H1 (cell line): ENCODE measurements at places on chromosomes 6 and 20. TPM values are rescaled to one million over a fixed set of nuclear protein-coding genes. Genes with fewer than 3 reads are reported as not detected.

Gene MUCL3
- 0.08 and 0.37 TPM in 2 replicates for total RNA-seq

Gene FAM209B
- total RNA-seq, result 0.82 TPM in 1 of 2 replicates, not detected in the other

Gene GNAS-AS1
- 11.7 and 13.7 TPM in 2 replicates for total RNA-seq

Gene UNC93A
- total RNA-seq, result not detected in 2 replicates

Gene FERMT1
- 16.5 and 17.8 TPM in 2 replicates for total RNA-seq

Gene KCNK16
- not detected in 2 replicates for total RNA-seq

Gene MUC21
- total RNA-seq, result not detected in 2 replicates

Gene CCM2L
- total RNA-seq, result 5.5 and 6.0 TPM in 2 replicates

Gene IP6K3
- total RNA-seq, result 0.22 and 0.23 TPM in 2 replicates

Gene ASF1A
- total RNA-seq, result 45.7 and 50.2 TPM in 2 replicates

Gene ABHD16B
- total RNA-seq, result not detected in 2 replicates

Gene GRIK2
- total RNA-seq, result 1.3 and 2.2 TPM in 2 replicates

- H3K27me3 ChIP-seq, result no peaks in the 10 kb centered on the region
- H3K27ac ChIP-seq, result no peak overlapping the region
- H3K4me1 ChIP-seq, result peaks cover 30% of the 10 kb centered on the region
Measured at GRCh38 chr20:3171391-3172125, 1.8 kb downstream of the LZTS3 start.

DNA sequence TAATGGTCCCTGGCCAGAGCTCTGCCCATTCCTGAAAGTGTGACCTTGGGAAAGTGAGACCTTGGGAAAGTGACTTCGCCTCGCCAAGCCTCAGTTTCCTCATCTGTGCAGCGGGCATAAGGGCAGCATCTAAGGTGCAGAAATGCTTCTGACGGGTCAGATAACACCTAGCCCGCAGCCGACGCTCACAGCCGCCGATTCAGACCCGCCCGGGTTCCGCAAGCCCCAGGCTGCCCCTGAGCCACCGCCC, 486 bp downstream of the FKBP1A start:
- no peaks in the 10 kb centered on the region for H3K36me3 ChIP-seq
- peaks cover 11% of the 10 kb centered on the region; the same call in 1 of the 2 replicates for H3K4me1 ChIP-seq
- no peak overlapping the region for H3K27ac ChIP-seq
- DNase-seq, result no peak
- H3K27me3 ChIP-seq, result no peaks in the 10 kb centered on the region
- H3K4me3 ChIP-seq, result peak overlapping the region; percentile 86

- no peak overlapping the region for H3K4me3 ChIP-seq
- no peak for DNase-seq
- H3K27ac ChIP-seq, result no peak overlapping the region
- no peaks in the 10 kb centered on the region for H3K36me3 ChIP-seq
- H3K27me3 ChIP-seq, result no peaks in the 10 kb centered on the region
Measured at GRCh38 chr20:30513050-30513628, 744.3 kb upstream of the DEFB115 start.

- H3K4me3 ChIP-seq, result peak overlapping the region; percentile 40
- peaks cover 29% of the 10 kb centered on the region for H3K4me1 ChIP-seq
- H3K27me3 ChIP-seq, result peaks cover 12% of the 10 kb centered on the region
- no peaks in the 10 kb centered on the region for H3K36me3 ChIP-seq
- H3K27ac ChIP-seq, result no peak overlapping the region
- no peak for DNase-seq
Measured at GRCh38 chr6:43275801-43276576, 22.1 kb upstream of the SLC22A7 start.

- H3K27me3 ChIP-seq, result no peaks in the 10 kb centered on the region
- no peaks in the 10 kb centered on the region for H3K36me3 ChIP-seq
- no peak overlapping the region for H3K4me3 ChIP-seq
- H3K4me1 ChIP-seq, result no peaks in the 10 kb centered on the region
- DNase-seq, result no peak
- no peak overlapping the region for H3K27ac ChIP-seq
Measured at GRCh38 chr6:36938536-36938935, 16.0 kb upstream of the PI16 start.

- H3K27ac ChIP-seq, result no peak overlapping the region
- no peaks in the 10 kb centered on the region for H3K27me3 ChIP-seq
- no peak for DNase-seq
- H3K36me3 ChIP-seq, result no peaks in the 10 kb centered on the region
Measured at GRCh38 chr6:43878127-43878634, 108.2 kb downstream of the VEGFA start.

- no peak overlapping the region for H3K4me3 ChIP-seq
- H3K27me3 ChIP-seq, result no peaks in the 10 kb centered on the region
- no peak overlapping the region for H3K27ac ChIP-seq
Measured at GRCh38 chr20:62688855-62689460, 19.7 kb upstream of the NTSR1 start.

DNA sequence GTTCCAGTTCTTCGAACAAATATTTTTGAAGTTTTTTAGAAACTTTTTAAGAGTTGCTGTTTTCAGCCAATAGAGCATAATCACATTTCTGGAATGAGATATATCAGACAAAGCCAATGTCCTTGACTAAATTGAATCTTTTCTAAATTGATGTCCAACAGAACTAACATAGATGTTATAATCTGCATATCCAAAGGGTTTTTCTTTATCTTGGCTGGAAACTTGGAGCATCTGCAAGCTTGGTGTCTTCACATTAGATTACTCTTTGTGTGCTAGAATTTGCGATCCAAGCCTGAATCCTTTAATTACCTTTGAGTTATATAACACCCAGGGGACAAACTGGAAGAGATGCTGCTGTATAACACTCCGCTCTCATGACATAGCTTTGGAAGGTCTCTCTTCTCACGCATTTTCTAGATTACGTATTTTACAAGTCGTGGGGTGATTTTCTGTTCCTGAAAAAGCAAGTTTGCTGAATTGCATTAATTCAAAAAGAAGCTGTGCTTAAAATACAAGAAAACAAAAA, 64.4 kb upstream of the FUCA2 start:
- no peaks in the 10 kb centered on the region for H3K36me3 ChIP-seq

DNA sequence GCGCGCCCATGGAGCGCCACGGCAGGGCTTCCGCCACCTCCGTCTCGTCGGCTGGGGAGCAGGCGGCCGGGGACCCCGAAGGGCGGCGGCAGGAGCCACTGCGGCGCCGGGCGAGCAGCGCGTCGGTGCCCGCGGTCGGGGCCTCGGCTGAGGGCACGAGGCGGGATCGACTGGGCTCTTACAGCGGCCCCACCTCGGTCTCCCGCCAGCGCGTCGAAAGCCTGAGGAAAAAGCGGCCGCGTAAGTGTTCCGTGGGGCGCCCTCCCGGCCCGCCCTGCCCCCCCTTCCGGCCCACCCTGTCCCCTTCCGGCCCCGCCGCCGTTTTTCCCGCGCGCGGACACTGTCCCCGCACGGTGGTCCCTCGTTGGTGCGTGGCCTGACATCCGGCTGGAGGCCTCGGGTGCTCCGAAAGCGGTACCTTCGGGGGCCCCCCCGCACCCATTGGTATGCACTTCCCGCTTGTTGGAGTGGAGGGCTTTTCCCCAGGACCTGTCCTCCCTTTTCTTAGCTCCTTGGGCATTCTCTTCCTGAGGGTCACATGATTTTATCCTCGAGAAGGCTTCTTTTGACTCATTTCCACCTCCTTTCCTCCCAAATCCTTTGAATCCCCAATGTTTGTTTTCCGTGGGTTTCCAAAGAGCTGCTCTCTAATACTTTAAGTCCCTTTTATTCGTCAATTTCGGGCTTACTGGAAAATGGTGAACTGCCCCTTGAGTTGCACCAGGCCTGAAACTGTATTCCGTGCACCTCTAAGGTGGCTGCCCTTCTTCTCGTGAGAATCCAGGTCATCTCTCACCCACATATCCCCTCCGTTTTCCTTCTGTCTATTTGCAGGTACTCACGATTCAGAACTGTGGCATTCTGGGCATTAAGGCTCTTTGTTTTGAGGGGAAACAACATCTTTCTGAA, 556 bp downstream of the PANK2 start:
- H3K27ac ChIP-seq, result peak overlapping the region; percentile 95
- H3K4me1 ChIP-seq, result no peaks in the 10 kb centered on the region
- H3K27me3 ChIP-seq, result no peaks in the 10 kb centered on the region
- no peak for DNase-seq
- H3K36me3 ChIP-seq, result no peaks in the 10 kb centered on the region
- H3K4me3 ChIP-seq, result peak overlapping the region; percentile 97

GRCh38 chr6:97176468-97176867, 106.5 kb downstream of the MMS22L start:
- H3K4me3 ChIP-seq, result no peak overlapping the region
- DNase-seq, result no peak
- no peaks in the 10 kb centered on the region for H3K27me3 ChIP-seq
- H3K36me3 ChIP-seq, result peaks cover 3% of the 10 kb centered on the region
- no peaks in the 10 kb centered on the region for H3K4me1 ChIP-seq

- DNase-seq, result no peak
- peaks cover 2% of the 10 kb centered on the region for H3K36me3 ChIP-seq
- no peaks in the 10 kb centered on the region for H3K27me3 ChIP-seq
Measured at GRCh38 chr6:166977621-166978525, 21.3 kb upstream of the CEP43 start.

- no peaks in the 10 kb centered on the region for H3K4me1 ChIP-seq
- no peak overlapping the region for H3K27ac ChIP-seq
- H3K36me3 ChIP-seq, result no peaks in the 10 kb centered on the region
- H3K4me3 ChIP-seq, result no peak overlapping the region
- no peaks in the 10 kb centered on the region for H3K27me3 ChIP-seq
Measured at GRCh38 chr20:36988494-36988966, 37.0 kb upstream of the SAMHD1 start.

DNA sequence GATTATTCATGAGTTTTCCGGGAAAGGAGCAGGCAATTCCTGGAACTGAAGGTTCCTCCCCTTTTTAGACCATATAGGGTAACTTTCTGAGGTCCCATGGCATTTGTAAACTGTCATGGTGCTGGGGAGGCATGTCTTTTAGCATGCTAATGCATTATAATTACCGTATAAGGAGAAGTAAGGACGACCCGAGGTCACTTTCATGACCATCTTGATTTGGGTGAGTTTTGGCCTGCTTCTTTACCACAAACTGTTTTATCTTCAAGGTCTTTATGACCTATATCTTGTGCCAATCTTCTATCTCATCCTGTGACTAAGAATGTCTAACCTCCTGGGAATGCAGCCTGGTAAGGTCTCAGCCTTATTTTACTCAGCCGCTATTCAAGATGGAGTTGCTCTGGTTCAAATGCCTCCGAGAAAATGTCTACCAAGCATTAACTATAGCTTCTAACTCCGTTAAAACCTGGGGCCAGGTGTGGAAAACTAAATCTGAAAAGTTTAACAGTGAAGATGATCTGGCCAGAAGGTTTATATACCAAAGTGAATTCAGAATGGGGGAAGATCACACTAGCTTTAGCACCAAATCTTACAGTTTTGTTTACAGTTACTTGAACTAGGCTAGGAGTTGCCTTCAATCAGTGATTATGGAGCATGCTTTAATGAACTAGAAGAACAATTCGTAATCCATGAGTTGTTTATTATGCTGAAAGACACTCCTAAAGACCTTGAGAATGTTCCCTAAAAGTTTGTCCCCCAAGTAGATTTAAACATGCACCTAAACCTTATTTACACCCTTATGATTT, 80.0 kb upstream of the TOP1 start:
- no peaks in the 10 kb centered on the region for H3K27me3 ChIP-seq
- no peak for DNase-seq
- no peak overlapping the region for H3K4me3 ChIP-seq
- no peak overlapping the region for H3K27ac ChIP-seq

DNA sequence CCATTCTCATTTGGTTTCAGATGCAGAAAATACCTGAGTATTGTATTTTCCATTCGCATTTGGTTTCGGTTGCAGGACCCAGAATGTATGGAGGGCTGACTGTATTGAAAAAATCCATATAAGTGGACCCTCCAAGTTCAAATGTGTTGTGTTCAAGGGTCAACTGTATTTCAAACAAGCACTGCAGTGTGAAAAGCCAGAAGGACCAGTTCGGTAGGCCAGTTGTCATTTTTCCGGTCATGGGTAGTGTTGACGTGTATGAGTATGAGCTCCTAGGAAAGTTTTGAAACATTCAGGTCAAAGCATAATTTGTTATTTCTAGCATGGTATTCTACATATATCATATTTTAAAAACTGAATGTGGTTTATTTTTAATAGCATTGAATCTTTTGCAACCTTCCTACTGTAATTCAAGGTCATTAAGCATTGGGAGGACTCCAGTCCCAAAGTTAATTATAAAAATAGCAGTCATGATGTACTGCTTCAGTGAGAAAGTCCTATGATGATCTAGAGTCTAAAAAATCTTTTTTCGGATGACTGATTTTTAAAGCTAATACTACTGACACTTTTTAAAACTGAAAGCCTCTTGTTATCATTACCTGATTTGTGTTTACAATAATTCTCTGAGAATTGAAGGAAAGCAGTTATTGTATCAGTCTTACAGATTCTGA, 18.9 kb downstream of the NHSL1 start:
- peaks cover 4% of the 10 kb centered on the region; the same call in 1 of the 2 replicates for H3K4me1 ChIP-seq
- H3K27ac ChIP-seq, result no peak overlapping the region
- H3K27me3 ChIP-seq, result no peaks in the 10 kb centered on the region
- no peak for DNase-seq
- no peaks in the 10 kb centered on the region for H3K36me3 ChIP-seq
- no peak overlapping the region for H3K4me3 ChIP-seq

DNA sequence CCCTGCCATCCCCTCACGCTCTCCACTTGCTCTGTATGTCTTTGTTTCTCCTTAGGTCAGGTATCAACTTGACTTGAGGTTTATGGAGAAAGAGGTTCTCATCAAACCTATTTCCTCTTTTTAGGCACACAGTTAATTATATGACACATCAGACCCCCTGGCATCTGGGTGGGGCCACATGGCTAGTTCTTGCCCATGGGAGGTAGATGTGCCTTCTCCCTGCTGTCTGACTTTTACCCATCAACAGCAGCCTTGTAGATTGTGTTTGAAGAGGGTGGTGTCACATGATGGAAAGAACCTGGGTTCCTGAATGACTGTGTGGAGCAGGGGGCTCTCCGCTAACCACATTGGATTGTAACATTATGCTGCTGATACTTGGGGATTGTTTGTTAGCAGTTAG, 7.2 kb upstream of the UQCC2 start:
- H3K4me3 ChIP-seq, result no peak overlapping the region
- no peaks in the 10 kb centered on the region for H3K4me1 ChIP-seq
- DNase-seq, result no peak
- no peak overlapping the region for H3K27ac ChIP-seq

GRCh38 chr6:100491952-100492670, 27.4 kb upstream of the SIM1 start:
- no peaks in the 10 kb centered on the region for H3K4me1 ChIP-seq
- DNase-seq, result no peak
- H3K4me3 ChIP-seq, result no peak overlapping the region
- no peaks in the 10 kb centered on the region for H3K27me3 ChIP-seq

GRCh38 chr6:2514965-2515543, 235.7 kb downstream of the MYLK4 start:
- H3K27ac ChIP-seq, result no peak overlapping the region
- H3K4me3 ChIP-seq, result no peak overlapping the region
- H3K36me3 ChIP-seq, result no peaks in the 10 kb centered on the region
- no peak for DNase-seq
- H3K27me3 ChIP-seq, result no peaks in the 10 kb centered on the region
